Stimulated activated CD8-positive, alpha-beta memory T cell treated with anti-CD3 and anti-CD28 coated beads, Interleukin-4, amount 100 ng/mL, for 4 hours (primary cell): ENCODE measurements at places on chromosomes 11 and 22.

- no peak for DNase-seq
Observed at GRCh38 chr22:22452996-22453686, 55.4 kb downstream of the ZNF280B start.

DNA sequence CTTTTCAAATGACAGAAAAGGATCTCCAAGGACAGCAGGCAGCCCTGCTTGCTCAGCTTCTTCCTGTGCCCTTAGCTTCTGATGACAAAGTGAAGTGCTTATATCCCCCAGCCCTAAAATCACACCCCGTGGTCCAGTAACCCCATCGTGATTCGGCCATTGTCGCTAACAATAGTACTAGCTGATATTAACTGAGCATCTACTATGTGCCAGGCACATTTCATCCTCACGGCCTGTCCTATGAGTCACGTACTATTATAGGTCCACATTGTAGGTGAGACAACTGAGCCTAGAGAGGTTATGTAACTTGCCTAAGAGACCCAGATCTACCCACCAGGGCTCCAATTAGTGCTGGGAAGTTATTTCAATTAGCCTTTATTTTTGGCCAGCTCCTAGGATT is 6.1 kb downstream of the SCN4B start:
- no peak for DNase-seq

DNA sequence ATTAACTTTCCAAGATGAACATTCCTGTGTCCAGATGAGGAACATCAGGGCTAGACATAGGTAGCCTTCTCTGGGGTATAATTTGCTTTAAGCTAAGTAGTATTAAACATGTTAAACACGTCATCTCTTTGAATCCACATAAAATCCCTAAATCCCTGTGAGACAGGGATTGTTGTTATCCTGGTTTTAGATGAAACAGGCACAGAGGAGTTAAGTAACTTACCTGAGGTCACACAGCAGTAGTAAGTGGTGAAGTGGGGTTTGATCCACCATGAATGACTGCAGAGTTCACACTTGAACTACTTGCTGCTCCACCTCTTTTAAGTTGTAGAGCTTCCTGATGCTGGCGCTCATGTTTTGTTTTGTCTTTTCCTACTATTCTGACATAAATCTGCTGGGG is 82.6 kb upstream of the NNMT start:
- DNase-seq = no peak

DNA sequence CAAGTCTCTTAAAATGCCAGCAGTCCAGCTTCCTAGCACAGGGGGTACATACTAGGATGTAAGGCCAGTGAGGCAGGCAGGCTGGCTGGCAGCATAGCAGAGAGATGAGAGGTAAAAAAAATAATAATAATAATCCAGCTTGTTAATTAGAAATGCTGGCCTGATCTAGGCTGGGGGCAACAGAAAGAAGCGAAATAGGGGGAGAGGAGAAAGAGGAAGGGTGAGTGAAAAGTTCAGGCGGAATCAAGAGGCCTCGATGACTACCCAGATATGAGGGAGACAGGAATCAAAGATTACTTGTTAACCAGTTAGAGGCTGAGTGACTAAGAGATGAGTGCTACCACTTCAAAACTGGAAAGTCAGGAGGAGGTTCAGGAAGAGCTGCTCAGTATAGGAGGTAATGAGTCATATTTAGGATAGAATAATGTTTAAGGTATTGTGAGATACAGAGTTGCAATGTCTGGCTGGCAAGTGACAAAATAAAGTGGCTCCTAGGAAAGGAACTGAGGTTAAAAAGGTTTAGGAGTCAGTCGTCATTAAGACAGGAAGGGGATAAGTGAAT is 2.8 kb downstream of the ALKBH8 start:
- no peak for DNase-seq
